ENCODE measurements at places on chromosomes 11 and 22.

- peak; percentile 99 for DNase-seq
Observed at GRCh38 chr22:31399211-31400022, at the start of gene DRG1. TSS of gene DRG1 (plus strand) at chr22:31399604. CDS start at chr22:31399684, 80 bp downstream.

GRCh38 chr22:25718135-25718840 is 23.7 kb upstream of the MYO18B start:
- no peak for DNase-seq

GRCh38 chr22:31449506-31449905 is 40.1 kb downstream of the EIF4ENIF1 start:
- DNase-seq: no peak

DNA sequence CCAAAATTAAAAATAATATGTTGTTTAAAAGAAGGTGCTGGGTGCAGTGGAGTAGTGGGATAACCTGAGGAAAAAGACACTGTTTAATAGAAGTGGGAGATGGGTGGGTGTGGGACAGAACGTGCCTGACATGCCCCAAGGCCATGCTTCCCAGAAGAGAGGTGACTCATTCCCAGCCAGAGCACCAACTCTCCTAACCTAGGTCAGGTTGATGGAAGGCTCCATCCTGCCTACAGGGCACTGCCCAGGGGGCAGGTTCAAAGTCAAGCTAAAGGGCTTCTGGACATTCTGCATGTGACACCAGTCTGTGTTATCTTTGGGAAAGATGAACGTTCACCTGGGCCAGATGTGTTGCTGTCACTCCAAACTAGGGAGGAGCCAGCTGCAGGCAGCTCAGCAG is 453.1 kb downstream of the SOX6 start:
- DNase-seq: no peak

- no peak for DNase-seq
Observed at GRCh38 chr11:121336279-121336937, 43.8 kb downstream of the SC5D start.

GRCh38 chr22:47765757-47766156 is 1003.3 kb downstream of the TBC1D22A start:
- DNase-seq: no peak
